ENCODE measurements at places on chromosomes 16 and 17.
A peak's percentile ranks its signal among the peaks of the same experiment; 100 is the strongest.

- no peak for DNase-seq
Observed at GRCh38 chr16:56423584-56424403, 1.6 kb downstream of the AMFR start.

GRCh38 chr16:76511203-76511602, 234.0 kb downstream of the CNTNAP4 start:
- DNase-seq: no peak

- no peak for DNase-seq
Observed at GRCh38 chr17:56176091-56176490, 22.8 kb downstream of the ANKFN1 start.

- DNase-seq: no peak
Observed at GRCh38 chr17:62009220-62009619, 55.9 kb downstream of the MED13 start.

DNA sequence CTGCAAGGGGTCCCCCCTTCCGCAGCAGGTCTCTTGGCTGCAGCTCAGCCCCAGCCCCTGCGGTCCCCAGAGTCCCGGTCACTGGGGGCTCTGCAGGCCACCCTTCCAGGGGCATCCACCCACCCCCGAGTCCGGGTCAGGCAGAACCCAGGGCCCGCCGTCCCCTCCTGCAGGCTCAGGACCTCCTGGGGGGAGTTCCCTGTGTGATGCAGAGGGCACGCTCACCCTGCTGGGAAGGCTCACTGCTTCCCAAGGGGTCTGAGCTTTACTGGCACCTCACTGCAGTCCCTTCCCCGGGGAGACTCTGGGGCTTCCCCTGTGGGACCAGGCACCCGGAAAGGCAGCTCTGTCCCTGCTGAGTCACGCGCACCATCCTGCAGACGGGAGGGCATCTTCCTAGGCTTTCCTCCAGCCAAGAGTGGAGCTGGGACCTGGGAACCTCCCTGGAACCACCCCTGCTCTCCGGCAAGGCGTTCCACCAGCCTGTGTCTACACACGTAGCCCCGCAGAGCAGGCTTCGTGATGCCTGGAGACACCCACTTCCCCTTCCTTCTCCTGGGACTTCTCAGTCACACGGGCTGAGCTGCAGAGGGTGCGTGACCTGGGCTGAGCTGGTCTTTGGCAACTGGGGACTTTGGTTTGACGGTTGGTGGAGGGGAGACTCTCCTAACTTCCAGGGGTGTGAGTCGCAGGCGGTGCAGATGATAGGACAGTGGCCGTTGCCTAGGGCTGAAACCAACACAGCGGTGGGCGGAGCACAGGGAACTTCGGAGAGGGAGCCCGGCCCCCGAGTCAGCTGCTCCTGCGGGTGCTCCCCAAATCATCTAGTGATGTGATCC, 23.4 kb downstream of the SLC25A10 start:
- no peak for DNase-seq

DNA sequence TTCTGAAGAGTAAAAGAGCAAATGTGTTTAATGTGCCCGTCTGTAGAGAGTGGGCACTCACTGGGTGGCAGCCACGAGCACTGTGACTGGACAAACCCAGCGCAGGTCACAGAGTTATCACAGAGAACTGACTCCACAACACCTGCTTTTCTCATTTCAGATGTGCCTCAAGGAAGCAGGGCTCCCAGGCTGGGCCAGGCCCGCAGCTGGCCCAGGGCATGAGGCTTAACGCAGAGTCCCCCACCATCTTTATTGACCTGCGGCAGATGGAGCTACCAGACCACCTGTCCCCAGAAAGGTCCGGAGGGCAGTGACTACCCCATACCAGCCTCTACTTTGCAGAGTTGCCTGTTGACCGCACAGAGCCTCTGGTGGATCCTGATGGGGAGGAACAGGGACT, 11.9 kb downstream of the DNAAF8 start:
- no peak for DNase-seq

GRCh38 chr17:40459636-40460603, 16.7 kb downstream of the IGFBP4 start:
- DNase-seq: no peak

DNA sequence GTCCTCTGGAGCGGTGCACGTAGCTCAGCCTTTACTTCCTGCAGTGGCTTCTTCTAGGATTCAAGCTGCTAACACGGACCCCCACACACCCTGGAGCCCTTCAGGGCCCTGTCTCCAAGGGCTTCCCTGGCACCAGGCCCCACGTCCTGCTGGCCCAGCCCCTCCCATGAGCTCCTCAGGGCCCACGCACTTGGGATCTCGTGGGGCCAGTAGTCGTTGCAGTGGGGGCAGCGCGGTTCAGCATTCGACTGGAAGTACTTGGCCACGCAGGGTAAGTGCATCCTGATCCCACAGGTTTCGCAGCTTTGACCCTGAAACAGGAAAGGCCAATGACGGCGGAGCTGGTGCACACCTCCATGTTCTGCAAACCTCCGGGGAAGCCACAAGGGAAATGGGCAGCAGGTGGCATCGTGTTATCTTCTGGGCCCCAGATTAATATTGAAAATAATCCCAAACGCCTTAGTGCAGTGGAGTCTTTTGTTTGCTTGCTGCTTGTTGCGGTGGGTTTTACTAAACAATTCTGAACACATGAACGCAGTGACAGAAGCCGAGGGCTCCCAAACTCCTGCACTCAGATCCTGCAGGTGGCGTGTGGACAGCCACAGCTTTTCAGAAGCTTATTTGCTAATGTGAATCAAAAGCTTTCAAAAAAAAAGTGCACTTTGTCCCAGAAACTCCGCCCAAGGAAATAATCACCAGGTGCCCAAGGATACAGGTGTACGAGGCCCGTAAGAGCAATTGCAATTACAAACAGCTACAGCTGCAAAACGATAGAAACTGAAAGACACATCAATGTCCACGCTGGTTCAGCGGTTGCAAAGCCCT, 22.4 kb downstream of the KDM8 start:
- DNase-seq: no peak

DNA sequence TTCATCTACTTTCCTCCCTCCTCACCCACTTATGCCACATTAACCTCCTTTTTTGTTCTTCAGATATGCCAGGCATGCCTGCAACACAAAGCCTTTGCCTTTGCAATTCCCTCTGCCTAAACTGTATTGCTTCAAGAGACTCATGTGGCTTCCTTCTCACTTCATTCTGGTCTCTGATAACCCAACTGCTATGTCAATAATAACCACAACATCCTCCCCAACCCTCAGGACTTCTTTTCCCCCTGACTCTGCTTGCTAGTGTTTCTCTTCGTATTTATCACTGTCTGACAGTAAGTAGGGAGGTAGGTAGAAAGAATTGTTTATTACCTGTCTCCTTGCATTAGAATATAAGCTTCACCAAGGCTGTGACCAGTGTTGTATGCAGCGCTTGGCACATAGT, 22.4 kb downstream of the RBL2 start:
- DNase-seq: no peak

DNA sequence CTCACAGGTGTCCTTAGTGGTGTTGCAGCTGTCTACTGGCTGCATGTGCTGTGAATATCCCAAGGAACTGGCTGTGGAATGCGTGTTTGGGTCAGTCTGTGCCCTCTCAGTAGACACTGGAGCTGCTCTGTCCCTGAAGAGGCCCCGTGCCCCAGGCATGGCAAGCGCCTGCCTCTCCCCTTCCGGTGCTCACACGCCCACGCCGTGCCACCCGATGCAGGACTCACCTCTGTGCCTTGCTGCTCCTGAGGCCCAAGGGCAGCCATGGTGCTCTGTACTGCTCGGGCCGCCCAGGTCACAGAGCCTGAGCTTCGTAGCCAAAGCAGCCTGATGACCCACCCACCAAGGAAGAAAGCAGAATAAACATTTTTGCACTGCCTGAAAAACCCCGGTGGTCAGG, 10.0 kb downstream of the RGS11 start:
- no peak for DNase-seq

- no peak for DNase-seq
Observed at GRCh38 chr16:24685539-24686432, 43.7 kb upstream of the TNRC6A start.

- no peak for DNase-seq
Observed at GRCh38 chr17:68511254-68511670, 968 bp upstream of the PRKAR1A start.

DNA sequence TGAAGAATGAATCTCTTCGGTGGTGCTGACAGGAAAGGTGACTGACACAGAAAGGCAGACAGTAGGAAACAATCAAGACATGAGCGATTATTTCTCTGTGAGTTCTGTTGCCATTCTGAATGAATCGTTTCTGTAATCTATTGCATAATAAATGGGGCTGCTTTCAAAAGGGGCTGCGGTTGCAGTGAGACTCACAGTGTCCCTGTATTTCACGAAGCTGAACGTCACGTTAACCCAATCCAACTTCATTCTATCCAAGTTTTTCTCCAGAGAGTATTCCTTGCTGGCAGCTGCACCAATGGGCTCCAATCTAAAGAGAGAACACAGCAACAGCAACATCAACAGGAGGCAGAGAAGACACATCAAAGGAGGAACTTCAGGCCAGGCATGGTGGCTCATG, 75.4 kb downstream of the DNAH3 start:
- no peak for DNase-seq

GRCh38 chr16:68078701-68079375, 6.3 kb upstream of the NFATC3 start:
- DNase-seq: no peak

GRCh38 chr16:23020084-23020483, 129.2 kb downstream of the USP31 start:
- no peak for DNase-seq

GRCh38 chr17:62870030-62870541, 62.0 kb upstream of the MARCHF10 start:
- DNase-seq: no peak

DNA sequence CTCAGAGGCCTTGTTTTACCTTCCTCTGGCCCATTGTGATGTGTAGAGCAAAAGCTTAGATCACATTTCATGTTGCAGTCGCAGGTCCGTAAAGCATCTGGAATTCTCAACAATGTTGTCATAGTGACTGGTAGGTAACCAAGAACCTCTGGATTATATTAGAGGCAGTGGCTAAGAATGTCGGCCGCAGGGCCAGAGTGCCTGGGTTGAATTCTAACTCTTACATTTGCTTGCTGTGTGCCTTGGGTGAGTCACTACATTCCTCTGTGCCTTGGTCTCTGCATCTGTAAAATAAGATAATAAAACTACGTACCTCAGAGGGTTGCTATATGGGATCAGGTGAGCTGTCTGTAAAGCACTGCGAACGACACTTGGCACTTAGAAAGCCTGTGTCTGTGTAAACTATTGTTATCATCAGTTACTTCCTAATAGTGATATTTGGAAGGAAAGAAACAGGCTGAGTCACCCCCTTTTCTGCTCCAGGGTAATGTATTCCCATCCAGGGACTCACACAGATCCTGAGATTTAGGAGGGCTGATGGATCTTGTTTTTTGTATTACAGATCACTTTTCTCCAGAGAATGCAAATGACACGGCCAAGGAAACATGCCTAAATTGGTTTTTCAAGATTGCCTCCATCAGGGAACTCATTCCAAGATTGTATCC, 52.2 kb downstream of the VPS35L start:
- DNase-seq: no peak

- peak; percentile 11 for DNase-seq
Observed at GRCh38 chr17:1455291-1455796, 688 bp downstream of the CRK start.

- no peak for DNase-seq
Observed at GRCh38 chr17:76241691-76242255, 1.5 kb upstream of the RNF157 start.

DNA sequence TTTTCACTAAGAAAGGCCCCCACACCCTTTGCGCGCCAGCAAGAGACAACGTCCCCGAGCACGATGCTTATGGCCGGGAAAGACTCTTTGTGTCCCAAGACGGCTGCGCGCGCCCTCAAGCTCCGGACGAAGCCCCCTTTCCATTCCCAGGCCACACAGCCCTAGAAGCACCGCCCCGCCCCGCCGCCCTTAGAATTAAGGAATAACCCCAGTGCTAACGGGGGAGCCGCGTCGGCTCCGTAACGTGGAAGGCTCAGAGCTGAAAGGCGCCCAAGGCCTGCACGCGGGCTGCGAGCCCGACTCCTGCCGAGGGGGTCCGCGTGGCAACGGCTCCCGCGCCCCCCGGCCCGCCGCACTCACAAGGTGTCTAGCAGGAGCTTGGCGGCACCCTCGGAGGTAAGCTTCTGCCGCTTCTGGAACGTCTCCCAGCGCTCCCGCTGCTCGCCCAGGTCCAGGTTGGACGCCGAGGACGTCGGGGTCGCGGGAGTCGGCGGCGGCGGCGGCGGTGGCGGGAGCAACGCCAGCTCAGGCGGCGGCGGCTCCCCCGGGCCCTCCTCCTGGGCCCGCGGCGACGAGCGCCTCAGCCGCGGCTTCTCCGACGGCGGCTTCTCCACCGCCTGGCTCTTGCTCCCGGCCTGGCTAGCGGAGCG, 477 bp downstream of the CENPV start:
- peak; percentile 5 for DNase-seq

DNA sequence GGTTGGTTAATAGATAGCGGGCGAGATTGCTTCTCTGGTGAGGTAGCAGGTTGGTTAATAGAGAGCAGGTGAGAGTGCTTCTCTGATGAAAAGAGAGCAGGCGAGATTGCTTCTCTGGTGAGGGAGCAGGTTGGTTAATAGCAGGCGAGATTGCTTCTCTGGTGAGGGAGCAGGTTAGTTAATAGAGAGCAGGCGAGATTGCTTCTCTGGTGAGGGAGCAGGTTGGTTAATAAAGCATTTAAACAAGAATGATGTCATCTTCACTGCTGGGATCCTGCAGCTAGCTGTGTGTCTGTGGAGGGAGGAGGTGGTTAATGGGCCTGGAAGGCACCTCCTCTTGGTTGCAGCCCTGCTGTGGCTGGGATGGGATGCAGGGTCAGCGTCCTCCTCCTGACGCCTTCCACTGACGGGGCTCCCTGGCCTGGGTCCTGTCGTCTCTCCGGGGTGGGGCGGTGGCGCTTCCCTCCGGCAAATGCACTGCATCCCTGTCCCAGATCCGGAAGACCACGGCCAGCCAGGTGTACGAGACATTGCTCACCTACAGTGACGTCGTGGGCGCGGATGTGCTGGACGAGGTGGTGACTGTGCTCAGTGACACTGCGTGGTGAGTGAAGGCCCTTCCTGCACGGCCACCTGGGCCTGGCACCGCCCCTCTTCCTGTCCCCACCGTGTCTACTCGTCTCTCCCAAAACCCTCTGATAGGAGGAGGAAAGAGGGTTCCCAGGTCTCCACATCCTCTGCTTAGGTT, 99.2 kb upstream of the ZNF750 start:
- no peak for DNase-seq

GRCh38 chr16:12260647-12261262, 284.2 kb downstream of the SNX29 start:
- DNase-seq: no peak

DNA sequence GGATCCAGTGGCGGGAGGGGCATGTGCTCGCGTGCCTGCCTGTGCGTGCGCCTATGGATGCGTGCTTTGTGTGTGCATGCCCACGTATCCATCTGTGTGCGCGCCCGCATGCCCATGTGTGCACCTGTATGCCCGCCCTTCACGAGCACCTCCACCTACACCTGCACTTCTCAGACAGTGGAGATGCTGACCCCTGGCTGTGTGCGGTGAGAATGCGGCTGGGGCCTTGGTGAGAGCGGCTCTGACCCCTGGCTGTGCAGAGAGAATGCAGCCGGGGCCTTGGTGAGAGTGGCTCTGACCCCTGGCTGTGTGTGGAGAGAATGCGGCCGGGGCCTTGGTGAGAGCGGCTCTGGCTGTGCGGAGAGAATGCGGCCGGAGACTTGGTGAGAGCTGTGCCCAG, 33.9 kb downstream of the AXIN1 start:
- DNase-seq: no peak

Measured in activated T-helper 1 cell treated with Interleukin-2 at 50 U/mL for 16 hours (primary cell).